Heart left ventricle (tissue), 16 donors: ENCODE measurements at places on chromosomes 7 and 10. TPM values are rescaled to one million over a fixed set of nuclear protein-coding genes. Genes with fewer than 3 reads are reported as not detected.

The SH2B2 gene
- 5.1 TPM for total RNA-seq

The BMI1 gene
- 31.1 TPM for total RNA-seq

The C10orf143 gene
- 3.3 TPM for total RNA-seq

The LIPN gene
- not detected for total RNA-seq

The MUC3A gene
- 0.19 TPM for total RNA-seq

DNA sequence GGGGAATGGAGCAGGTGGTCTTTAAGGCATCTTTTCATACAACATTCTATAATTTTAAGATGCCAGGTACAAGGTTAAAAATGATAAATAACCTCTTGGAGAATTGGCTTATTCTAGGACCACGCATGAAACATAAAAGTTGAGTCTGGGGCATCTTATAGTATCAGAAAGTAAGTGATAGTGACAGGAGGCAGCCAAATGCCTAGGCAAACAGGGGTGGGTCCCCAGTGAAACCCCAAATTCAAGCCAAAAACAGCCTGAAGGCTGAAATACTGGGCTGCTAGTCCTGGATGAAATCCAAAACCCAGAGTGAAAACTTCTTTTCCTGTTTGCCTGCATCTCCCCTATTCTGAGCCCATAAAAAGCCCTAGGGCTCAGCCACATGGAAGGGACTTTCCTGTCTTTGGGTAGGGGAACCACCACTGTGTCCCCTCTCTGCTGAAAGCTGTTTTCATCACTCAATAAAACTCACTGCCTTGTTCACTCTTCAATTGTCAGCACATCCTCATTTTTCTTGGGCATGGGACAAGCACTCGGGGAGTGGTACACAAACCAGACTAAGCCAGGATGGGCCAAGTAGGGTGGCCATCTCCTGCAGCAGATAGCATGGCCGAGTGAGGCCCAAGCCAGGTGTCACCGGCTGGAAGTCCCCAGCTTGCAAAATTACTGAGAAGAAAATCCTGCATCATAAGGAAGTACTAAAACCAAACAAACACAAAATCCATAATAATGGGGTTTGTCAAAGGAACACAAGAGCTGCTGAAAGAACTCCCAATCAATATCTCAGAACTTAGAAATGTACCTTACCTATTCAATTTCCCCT is 241.6 kb upstream of the GALNT17 start:
- H3K4me3 ChIP-seq, result no peak overlapping the region
- no peak overlapping the region for H3K27ac ChIP-seq
- DNase-seq, result no peak
- H3K36me3 ChIP-seq, result no peaks in the 10 kb centered on the region

DNA sequence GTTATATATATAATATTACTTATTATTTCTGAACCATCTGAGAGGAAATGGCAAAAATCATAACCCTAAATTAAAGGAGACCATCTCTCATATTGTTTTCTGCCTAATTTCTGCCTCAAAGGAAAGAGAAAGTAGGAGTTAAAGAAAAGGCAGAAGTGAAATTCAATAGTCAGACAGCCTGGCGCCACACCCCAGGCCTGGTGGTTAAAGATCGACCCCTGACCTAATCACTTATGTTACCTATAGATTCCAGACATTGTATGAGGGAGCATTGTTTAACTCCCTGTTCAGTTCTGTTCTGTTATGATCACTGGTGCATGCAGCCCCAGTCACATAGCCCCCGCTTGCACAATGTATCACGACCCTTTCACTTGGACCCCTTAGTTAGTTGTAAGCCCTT is 24.9 kb upstream of the CHST3 start:
- no peak overlapping the region for H3K4me3 ChIP-seq
- H3K27ac ChIP-seq, result no peak overlapping the region

DNA sequence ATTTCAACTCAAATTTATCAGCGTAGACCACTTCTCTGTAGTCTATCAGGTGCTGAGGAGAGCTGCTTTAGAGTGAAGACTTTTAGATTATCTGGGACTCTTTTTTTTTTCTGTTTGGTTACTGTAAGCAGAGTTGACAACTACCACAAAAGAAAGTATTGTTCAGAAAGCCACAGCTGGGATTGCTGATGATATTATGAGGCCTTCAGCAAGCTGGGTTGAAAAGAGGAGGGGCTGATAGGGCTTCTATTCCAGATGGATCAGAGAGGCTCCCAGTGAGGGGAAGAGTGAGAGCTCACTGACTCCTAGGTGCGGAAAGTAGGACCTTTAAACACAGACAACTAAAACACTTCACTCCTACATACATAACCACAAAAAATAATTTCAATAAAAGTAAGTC is 188.5 kb upstream of the FERD3L start:
- DNase-seq, result no peak
- H3K27me3 ChIP-seq, result no peaks in the 10 kb centered on the region
- H3K4me1 ChIP-seq, result no peaks in the 10 kb centered on the region
- H3K36me3 ChIP-seq, result no peaks in the 10 kb centered on the region
- H3K27ac ChIP-seq, result no peak overlapping the region

DNA sequence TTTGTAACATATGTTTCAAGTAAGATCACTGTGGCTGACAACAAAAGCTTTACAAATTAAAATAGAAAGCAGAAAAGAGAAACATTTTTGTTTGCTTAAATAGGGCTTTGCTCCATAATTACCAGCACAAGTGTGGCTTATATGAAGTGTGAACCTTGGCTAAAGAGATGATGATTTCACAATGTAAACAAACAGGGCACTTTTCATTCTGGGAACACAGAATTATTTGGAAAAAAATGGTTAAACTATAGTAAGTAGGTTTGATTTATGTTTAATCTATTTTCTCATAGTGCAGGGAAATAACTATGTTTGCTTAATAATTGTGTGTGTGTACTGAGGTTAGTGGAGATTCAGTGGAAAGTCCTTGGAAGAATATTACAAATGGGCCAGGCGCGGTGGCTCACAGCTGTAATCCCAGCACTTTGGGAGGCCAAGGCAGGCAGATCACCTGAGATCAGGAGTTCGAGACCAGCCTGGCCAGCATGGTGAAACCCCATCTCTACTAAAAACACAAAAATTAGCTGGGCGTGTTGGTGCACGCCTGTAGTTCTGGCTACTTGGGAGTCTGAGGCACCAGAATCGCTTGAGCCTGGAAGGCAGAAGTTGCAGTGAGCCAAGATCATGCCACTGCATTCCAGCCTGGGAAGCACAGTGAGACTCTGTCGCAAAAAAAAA is 19.1 kb upstream of the OTUD1 start:
- H3K36me3 ChIP-seq, result no peaks in the 10 kb centered on the region
- H3K27me3 ChIP-seq, result no peaks in the 10 kb centered on the region
- no peaks in the 10 kb centered on the region for H3K4me1 ChIP-seq
- H3K27ac ChIP-seq, result no peak overlapping the region
